ENCODE measurements at places on chromosomes 3 and 15.

GRCh38 chr3:164144824-164145223 lies 933.5 kb downstream of the SI start:
- DNase-seq = no peak

DNA sequence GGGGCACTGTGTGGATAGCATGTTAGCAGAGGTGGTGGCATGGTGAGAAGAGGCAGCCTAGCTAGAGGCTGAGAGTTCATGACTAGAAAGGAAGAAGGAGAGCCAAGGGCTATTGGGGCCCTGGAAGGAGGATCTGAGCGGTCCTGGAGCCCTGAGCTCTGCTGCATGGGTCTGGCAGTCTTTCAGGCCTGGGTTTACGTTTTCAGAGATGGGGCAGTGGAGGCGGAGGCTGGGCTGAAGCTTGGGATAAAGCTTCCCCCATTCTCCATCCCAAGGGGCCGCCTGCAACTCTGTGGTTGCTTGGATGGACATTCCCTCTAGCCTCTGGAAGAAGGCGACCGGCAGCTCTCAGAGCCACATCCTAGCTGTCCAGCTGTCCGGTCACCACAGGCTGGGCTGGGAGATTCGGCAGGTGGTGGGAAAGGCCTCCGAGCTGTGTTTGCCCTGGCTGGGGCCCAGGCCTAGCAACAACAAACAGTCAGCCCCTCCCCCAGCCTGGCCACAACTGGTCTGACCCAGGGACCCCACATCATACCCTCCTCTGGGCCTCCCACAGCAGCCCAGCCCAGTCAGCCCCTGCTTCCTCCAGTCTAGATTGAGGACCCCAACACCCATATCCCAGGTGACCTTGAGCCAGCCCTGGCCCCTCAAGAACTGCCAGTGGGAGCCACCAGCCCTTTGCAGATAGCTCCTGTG lies 1.8 kb upstream of the SLC38A3 start:
- DNase-seq = no peak

GRCh38 chr3:135147657-135148056 lies 352.6 kb downstream of the EPHB1 start:
- no peak for DNase-seq

- no peak for DNase-seq
These were observed 1.2 kb upstream of the COL6A6 start for GRCh38 chr3:130515755-130516154.

GRCh38 chr3:29521751-29522150 lies 240.9 kb downstream of the RBMS3 start:
- no peak for DNase-seq

DNA sequence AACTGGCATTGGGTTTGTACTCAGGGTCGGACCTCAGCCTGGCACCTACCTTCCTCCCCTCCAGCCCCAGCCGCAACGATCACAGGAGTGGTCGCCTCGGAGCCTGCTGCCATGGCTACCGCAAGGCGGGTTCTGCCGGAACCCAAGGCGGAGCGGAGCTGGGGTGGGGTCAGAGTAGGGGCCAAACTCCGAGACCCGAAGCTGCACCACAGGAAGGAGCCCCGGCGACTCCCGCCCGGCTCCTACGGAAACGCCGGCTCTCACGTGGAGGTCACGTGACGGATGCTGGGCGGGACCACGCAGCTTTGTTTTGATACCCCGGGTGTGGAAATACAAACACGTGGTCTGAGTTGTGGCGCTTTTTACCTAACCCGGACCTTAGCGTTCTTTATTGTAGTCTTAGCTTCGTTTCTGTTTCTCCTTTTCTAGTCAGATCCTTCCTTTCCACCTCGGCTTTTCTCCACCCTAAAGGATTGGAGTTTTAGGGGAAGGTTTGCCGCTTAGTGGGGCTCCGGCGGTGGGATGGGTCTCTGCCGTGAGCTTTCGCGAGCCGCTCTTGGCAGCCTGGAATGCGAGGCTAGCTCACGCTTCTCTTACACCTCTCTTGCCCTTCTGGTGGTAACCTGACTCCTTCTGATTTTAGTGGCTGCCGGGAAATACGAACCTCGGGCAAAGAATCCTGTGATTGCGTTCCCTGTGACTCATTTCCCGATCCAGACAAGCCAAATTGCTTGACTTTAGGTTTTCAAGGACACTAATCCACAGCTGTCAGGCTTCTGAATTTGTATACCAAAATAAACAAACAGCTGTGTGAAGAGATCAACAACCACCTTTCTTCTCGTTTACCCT lies at the start of gene HSPBAP1:
Gene HSPBAP1 (minus strand): TSS at position 264 of the 849 bp plus-strand sequence. CDS start 151 bp downstream, at position 113.
- DNase-seq = peak; percentile 82

- no peak for DNase-seq
These were observed 15.3 kb downstream of the P2RY14 start for GRCh38 chr3:151262871-151263525.

DNA sequence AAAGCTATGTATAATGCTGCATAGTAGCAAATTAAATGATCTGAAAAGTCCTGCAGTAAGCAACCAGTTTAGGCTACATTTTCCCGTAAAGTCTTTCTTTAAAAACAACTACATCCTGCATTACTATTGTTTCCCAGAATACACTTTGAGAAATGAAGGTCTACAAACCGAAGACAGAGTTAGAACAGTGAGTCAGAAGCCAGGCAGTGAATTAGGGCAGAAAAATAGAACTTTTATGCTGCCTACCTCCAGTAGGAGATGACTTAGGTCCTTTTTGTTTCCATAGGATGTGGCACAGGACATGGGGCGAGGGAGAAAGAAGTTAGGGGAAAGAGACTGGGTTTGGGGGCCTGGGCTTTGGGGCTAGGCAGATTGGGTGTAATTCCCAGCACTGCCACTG lies 127.3 kb downstream of the PPM1L start:
- no peak for DNase-seq

DNA sequence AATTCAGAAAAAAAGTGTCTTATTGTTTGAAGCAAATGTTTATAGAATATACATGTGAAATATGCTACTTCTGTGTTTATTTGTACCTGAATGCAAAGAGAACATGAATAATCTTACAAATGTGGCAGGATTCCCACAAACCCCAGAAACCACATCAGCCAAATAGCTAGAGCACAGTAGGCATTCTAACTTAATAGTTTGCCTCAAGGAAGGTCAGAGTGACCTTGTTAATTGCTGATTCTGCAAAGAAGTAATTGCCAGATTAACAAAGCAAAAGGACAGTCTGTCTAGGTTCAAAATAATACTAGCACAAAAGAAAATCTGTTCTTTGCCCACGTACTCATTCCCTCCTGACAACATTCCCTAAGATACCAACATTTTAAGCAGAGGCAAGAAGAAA lies 604.0 kb downstream of the PYDC2 start:
- no peak for DNase-seq

GRCh38 chr15:31077181-31077580 lies 24.3 kb downstream of the TRPM1 start:
- no peak for DNase-seq

GRCh38 chr3:101117465-101117864 lies 124.2 kb upstream of the ABI3BP start:
- no peak for DNase-seq

- DNase-seq = no peak
These were observed 84.4 kb downstream of the SEMA5B start for GRCh38 chr3:122942937-122943827.

- no peak for DNase-seq
These were observed 683.5 kb downstream of the TUSC7 start for GRCh38 chr3:117393119-117393518.

GRCh38 chr3:2937592-2937991 lies 172.6 kb downstream of the IL5RA start:
- DNase-seq = no peak

DNA sequence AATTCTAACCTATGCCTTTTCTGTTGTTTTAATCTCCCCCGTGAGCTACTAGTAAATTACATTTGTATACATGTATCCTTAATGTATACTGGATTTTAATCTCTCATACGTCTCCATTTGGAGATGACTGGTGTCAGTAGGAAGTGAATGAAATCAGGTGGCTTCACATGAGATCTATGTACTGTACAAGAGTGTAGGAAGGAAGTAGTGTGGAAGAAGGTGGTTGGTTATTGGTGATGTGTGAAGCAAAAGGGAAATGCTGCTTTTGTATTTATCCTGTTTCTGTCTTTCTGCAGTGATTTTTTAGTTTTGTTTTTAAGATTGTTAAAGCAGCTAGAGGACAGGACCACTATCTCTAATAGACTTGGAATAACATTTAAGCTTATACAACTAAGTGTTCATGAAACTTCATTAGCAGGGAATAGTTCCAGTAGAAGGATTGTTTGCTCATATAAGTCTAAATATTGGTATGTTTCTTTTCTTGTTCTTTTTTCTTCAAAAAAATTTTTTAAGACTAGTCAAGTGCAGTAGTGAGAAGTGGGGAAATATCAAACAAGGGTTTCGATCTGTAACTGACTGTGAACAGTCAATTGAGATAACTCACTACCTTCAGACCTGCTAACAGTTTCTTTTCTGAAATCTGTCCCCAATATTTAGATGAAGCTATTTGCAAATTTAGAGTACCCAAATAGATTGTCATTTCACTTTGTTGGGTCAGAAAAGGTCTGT lies 15.3 kb downstream of the SNX1 start:
- DNase-seq = no peak
